ENCODE measurements at places on chromosomes 2 and 18.

- no peak for DNase-seq
These were observed 169.8 kb downstream of the PID1 start for GRCh38 chr2:229101314-229101713.

- DNase-seq, result no peak
These were observed 187.0 kb downstream of the AGPS start for GRCh38 chr2:177579486-177580036.

GRCh38 chr2:59892398-59892797 is 661.1 kb downstream of the BCL11A start:
- DNase-seq, result no peak

DNA sequence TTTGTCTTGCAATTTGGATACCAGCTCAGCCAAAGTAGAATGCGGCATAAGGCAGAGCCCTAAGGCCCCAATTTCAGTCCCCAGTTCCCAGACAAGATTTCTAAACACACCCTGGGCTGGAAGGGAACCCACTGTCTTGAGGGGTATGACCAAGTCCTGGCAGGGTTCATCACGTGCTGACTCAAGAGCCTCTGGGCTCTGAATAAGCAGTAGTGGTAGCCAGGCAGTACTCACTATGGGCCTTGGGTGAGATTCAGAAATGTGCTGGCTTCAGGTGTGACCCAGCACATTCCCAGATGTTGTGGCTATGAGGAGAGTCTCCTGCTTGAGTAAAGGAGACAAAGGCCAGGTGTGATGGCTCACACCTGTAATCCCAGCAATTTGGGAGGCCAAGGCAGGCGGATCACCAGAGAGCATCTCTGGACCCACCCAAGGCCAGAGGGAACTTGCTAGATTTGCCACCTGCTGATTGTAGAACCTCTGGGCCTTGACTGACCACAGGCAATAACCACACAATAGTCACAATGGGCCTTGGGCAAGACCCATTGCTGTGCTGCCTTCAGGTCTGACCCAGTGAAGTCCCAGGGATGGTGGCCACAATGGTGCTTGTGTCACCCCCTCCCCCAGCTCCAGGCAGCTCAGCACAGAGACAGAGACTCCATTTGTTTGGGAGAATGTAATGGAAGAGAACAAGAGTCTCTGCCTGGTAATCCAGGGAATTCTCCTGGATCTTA is 74.9 kb downstream of the ATL2 start:
- no peak for DNase-seq

GRCh38 chr2:241846406-241846805 is 12.3 kb downstream of the PDCD1 start:
- DNase-seq, result no peak

- DNase-seq, result no peak
These were observed 65.4 kb upstream of the NABP1 start for GRCh38 chr2:191612496-191612895.

- no peak for DNase-seq
These were observed 82.9 kb downstream of the POLR1A start for GRCh38 chr2:86022661-86023365.

GRCh38 chr2:30162806-30163205 is 16.0 kb downstream of the YPEL5 start:
- no peak for DNase-seq

GRCh38 chr2:56784046-56784445 is 600.3 kb downstream of the CCDC85A start:
- no peak for DNase-seq

DNA sequence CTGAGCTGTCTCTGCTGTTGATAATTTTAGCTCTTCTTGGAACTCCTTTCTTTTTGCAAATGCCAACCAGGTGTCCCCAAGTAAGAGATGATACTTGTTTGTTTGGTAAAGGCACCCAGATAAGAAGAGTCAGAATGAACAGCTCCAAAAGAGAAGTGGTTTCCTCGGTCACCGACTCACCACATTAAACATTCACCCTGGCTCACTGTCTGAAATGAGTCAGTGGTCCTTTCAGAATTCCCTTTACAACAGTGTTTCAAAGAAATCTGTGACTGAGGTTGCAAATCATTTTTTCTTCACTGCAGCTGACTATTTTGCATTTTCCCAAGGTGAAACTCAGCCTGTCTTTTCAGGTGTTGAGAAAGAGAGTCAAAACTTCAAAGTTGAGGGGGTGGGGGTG is 16.2 kb upstream of the CXCR4 start:
- no peak for DNase-seq

- no peak for DNase-seq
These were observed 5.4 kb downstream of the AGXT start for GRCh38 chr2:240873805-240874714.

GRCh38 chr2:172516299-172516698 is 39.6 kb upstream of the PDK1 start:
- DNase-seq, result no peak

DNA sequence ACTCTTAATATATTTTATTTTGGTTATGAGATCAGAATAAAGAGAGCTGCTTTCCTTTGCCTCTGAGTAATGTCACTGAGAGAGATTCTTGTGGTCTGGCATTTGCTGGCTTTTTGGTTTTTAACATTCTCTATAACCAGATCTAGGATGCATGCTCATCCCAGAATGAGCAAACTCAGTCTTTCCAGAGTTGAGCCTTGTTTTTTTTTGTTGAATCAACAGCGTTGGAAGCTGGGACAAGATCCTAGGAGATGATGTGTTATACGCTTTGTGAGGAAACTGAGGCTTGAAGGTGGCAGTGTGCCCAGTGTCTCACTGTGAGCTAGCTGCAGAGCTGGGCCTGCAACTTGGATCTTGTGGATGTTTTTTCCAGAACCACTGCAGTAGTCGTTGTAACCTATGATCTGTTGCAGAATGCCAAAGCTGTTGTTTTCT is 19.5 kb downstream of the MYO1B start:
- no peak for DNase-seq

GRCh38 chr18:50788284-50788683 is 31.5 kb downstream of the MRO start:
- no peak for DNase-seq

GRCh38 chr2:198036029-198036879 is 231.9 kb downstream of the PLCL1 start:
- DNase-seq, result no peak

- no peak for DNase-seq
These were observed 21.6 kb downstream of the ZEB2 start for GRCh38 chr2:144498277-144498676.

DNA sequence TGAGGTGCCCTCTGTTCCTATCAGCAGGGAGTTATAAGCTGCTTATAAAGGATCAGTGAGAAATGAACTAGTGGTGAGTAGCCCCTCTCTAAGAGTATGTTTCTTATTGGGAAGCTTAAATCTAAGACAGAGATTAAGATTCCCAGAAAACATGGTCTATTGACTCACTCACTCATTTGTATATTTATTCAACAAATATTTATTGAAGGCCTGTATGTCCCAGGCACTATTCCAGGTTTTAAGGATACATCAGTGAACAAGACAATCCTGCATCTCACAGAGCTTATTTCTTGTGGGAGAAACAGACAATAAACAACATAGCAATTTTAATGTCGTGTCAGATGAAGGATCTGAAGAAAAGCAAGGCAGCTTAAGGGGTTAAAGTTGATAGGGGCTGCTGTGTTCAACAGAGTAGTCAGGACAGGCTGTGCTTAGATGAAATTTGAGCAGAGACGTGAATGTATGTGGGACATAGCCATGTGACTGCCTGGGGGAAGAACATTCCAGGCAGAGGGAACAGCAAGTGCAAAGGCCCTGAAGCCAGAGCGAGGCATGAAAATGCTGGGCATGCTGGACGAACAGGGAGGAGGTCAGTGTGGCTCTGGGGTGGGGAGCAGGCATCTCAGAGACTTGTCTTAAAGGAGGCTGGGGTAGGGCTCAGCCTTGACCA is 14.8 kb upstream of the PSD4 start:
- DNase-seq, result no peak

DNA sequence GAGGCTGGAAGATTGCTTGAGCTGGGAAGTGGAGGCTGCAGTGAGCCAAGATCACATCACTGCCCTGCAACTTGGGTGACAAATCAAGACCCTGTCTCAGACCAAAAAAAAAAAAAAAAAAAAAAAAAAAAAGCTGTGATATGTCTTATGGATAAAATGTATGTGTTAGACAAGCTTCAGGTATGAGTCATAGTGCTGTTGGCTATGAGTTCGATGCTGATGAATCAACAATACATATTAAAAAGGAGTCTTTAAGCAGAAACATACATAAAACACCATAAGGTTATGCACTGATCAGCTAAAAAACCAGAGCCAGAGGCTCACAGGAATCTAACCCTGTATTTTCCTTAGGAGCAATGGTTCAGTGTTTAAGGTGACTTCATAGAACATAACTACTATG is 332.3 kb downstream of the NCKAP5 start:
- no peak for DNase-seq

GRCh38 chr2:232030229-232030628 is 68.7 kb downstream of the DIS3L2 start:
- DNase-seq, result no peak

Measured in memory B cell (primary cell).